ENCODE measurements at places on chromosomes 3 and 15.

GRCh38 chr3:48859206-48859605 is 11.5 kb upstream of the PRKAR2A start:
- DNase-seq: no peak

- no peak for DNase-seq
Measured at GRCh38 chr3:141122455-141123030, 71.4 kb downstream of the SPSB4 start.

- no peak for DNase-seq
Measured at GRCh38 chr15:73982222-73982962, 9.7 kb downstream of the STOML1 start.

DNA sequence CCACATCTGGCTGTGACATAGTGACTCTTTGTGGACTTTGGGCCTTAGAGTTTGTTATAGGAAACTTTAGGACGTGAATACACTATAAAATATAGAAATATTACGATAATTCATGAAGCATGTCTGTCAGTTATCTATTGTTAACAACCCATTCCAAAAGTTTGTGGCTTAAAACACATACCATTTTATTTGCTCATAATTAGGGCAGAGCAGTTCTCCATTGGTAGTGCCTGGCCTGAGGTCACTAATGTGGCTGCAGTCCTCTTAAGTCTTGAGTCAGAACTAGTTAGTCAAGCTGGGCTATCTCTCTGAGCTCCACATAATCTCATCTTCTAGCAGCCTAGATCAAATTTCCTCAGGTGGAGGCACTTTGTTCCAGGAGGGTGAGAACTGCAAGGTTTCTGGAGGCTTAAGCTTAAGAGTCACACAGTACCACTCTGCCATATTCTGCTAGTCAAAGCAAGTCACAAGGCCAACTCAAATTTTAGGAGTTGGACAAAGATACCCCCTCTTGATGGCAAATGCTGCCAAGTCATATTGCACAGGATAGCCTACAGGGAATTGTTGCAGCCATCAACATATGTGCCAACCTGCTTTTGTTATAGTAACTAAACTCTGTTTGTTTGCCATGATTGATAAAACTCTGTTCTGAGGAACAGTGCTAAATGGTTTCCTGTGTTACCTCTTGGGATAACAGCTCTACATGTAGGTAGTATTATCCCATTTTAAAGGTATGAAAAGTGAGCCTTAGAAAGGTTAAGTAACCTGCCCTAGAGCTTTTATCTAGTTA is 8.7 kb downstream of the ATXN7 start:
- DNase-seq: no peak

DNA sequence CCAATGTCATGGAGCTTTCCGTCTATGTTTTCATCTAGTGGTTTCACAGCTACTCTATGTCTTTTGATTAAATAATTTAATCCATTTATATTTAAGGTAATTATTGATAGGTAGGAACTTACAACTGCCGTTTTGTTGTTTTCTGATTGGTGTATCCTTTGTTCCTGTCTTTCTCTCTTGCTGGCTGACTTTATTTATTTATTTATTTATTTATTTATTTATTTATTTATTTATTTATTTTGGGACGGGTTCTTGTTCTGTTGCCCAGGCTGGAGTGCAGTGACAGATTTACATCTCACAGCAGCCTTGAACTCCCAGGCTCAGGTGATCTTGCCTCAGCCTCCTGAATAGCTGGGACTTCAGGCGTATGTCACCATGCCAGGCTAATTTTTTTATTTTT is 299.2 kb upstream of the COL8A1 start:
- DNase-seq: no peak
